MM.1S (cell line): ENCODE measurements at places on chromosomes 7 and 10.

- no peak for DNase-seq
Observed at GRCh38 chr10:21445163-21445562, 80.3 kb downstream of the SKIDA1 start.

DNA sequence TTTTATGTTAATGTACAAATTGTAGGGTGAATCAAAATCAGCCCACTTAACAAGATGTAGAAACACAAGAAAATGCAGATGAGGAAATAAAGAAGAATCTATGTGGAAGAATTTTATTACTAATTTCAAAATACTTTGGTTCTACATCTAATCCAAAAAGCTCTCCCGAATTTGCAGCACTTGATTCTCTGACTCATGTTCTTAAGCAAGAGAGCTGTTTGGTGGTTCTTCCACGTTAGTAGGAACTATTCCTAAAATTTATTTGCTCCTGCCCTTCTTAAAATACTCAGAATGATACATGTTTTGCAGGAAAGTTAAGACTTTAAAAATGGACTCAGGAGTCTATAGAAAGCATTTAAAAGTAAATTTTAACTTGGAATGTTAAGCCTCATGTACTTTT lies 91.8 kb downstream of the ZMYND11 start:
- DNase-seq, result no peak

DNA sequence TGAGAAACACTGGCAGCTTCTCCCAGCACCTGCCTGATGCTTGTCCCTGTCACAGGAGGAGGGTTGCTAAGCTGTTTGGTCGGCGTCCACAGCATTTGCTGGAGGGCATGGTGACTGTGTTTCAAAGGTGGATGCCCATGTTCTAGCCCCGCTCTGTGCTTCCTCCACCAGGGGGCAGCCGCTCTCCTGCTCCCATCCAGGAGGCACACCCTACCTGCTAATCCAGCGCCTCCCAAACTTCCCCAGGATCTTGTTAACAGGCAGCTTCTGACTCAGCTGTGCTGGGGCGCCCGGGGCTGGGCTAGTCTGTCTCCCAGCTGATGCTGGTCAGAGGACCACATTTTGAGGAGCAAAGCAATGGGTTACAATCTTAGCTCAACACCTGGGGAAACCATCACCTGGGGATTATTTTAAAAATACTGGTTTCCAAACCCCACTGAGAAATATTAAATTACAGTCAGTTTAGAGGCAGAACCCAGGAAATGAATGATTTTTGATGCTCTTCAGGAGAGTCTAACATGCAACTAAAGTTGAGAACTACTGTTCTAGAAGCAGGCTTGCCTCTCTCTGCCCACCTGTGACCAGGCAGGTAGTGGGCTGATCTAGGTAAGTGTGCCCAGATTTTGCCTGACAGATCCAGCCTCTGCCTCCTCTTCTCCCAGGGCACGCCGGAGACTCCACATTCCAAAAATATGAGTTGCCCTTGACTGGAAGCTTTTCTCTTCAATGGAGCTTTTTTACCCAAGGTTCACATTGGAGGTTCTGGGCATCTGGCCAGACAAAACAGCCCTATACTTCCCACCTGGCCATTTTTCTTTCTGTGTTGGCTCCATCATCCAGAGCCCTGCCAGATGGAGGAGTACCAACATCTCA lies 92.7 kb upstream of the GPR26 start:
- peak; percentile 45 for DNase-seq

DNA sequence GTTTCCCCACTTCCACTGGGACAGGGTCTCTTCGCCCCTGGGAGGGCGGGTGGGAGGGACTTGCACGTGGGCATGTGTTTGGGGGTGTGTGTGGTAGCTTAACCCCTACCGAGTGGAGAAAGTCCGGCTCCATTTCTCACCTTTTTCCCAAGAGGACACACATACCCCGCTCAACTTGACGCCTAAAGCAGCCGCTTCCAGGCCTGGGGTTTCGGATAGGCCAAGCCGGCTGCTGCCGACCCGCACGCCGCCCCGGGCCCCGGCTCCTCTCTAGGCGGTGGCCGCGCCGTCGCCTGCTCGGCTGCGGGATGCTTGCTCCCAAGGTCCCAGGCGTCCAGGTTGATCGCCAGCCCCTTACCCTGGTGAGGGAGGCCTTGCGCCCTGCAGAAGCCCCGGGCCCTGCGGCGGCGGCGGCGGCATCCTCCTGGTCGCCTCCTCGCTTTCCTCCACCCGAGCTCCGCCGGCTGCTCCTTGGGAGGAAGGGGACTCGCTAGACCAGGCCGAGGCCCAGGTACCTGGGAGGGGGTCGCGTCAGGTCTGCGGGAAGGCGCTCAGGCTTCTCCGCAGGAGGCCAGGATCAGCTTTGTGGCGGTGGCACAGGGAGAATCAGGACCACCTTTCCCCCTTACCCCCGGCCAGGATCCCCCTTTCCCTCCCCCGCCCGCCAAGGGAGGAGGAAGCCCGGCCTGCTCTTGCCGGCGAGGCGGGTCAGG lies 3.2 kb upstream of the GATA3 start:
- DNase-seq, result no peak

GRCh38 chr10:22609251-22609650 lies 105.1 kb downstream of the PIP4K2A start:
- no peak for DNase-seq

GRCh38 chr10:110601581-110601980 lies 34.1 kb downstream of the SMC3 start:
- no peak for DNase-seq

GRCh38 chr7:100434297-100435144 lies 1.8 kb downstream of the PPP1R35 start:
- no peak for DNase-seq

DNA sequence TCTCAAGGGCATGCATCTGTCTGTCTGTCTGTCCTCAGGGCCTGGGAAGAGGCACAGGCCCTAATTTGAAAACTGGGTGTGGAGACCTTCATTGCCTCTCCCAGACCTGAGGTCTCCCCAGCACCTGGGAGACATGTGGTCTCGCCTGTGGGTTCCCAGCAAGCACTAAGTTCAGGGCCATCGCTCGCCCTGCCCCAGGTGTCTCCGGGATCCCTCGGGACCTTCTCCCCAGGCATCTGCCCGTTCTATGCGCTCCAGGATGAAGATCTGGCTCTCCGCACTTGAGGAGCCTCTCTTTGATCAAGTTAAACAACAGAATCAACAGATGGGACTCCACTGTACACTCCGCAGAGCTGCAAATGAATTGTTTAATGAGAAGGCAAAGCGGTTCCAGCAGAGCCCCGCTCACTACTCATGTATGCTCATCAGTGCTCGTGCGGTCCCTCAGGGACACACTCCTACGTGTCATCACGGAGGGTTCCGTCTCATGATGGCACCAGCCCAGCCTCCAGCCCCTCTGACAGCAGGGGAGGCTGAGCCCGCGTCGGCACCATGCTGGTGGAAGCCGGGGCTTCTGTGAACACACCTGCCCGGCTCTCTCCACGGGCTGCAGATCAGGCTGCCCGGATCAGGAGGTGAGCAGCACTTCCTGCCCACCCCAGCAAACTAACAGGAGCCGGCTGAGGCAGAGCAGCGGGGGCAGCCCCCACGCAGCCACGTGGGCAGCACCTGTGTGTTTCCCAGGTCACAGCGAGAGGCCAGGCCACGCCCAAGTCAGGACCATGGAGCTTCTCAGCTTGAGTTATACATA lies 132.8 kb downstream of the TCERG1L start:
- no peak for DNase-seq

- no peak for DNase-seq
Observed at GRCh38 chr10:78359640-78360091, 326.0 kb downstream of the RPS24 start.

- DNase-seq, result no peak
Observed at GRCh38 chr10:12838995-12839927, 162.3 kb downstream of the CCDC3 start.

GRCh38 chr10:29539412-29539811 lies 95.4 kb downstream of the SVIL start:
- DNase-seq, result no peak

DNA sequence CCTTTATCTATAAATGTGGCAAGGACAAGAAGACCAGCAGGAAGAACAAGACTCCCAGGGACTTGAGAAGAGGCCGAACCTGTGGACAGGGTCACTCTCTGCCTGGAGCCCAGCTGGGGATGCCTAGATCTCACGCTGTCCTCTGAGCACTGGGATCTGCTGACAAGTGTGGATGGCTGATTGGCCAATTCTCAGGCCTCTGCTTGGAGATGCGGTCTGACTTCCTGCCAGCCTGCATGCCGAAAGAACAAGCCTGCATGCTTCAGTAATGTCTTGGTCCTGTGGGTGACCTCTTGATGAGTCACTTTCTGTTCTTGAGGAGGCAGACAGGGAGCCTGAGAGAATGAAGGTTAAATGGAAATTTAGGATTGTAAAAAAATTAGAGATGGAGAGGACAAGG lies 84.7 kb downstream of the TMEM178B start:
- DNase-seq, result peak; percentile 71

- DNase-seq, result no peak
Observed at GRCh38 chr10:35758076-35758475, 116.0 kb upstream of the FZD8 start.
